ENCODE measurements at places on chromosomes 3 and 15.
A peak's percentile ranks its signal among the peaks of the same experiment; 100 is the strongest.

- DNase-seq = no peak
Observed at GRCh38 chr3:9124730-9125129, 124.7 kb downstream of the SRGAP3 start.

DNA sequence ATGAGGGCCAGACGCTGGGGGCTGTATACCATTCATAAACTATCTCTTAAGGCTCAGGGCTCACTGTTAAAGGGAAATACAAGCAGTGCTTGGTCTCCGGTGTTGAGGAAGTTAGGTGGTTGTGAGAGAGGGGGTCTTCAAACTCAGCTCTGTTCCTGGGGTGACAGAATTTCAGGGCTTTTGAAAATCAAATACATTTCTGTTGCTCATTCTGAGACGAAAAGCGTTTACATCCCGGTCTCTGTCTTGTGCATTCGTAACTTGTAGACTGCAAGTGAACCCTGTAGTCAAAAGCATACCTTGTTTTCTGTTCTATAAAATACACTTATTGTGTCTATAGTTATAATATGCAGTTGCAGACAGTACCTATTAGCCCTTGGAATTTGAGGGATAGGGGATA, 1.7 kb downstream of the SLCO3A1 start:
- no peak for DNase-seq

GRCh38 chr3:17515445-17516234, 226.8 kb downstream of the TBC1D5 start:
- no peak for DNase-seq

DNA sequence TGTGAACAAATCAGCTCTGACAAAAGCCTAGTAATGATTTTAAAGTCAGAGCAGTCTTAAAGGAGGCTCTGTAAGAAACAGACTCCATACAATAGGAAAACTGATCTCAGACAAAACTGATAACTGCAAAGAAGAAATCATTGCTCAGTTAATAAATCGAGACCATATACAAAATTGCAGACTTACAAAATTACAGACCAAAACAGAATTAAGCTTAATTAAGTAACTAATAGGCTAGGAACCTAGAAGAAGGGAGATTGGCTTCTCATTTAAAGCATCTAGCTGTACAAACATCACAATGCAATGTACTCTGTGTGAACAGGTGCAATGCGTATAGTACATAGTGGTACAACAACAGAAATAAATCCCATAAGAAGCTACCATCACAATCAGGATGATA, 46.3 kb downstream of the ZBTB20 start:
- no peak for DNase-seq

DNA sequence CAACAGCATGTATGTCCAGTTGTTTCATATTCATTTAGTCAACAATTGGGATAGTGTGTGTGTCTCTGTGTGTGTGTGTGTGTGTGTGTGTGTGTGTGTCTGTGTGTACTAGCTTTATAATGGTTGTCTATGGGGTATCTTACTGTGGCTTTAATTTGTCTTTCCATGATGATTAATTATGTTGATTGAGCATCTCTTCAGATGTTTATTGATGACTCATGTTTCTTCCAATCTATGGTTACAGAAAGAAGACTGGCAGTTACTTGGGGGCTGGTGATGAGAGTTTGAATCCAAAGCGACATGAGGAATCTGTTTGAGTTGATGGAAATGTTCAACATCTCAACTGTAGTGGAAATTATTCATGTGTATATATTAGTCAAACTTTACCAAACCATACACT, 440.1 kb downstream of the ZNF385D start:
- DNase-seq = no peak

DNA sequence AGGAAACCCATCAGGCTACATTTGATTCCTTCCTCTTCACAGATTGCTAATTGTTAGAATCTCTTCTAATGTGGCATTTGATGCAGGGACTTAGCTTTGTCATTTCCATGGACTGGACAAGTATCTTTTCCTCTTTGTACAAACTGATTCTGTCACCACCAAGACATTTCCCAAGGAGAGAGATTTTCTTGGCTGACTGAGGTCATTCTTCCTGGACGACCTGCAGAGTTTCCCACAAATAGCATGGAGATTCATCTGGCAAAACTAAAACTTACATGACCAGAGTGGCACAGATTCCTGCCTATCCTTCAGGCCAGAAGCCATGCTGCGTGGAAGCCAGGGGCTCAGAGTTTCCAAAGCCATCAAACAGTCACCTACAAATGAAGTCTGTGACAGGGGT, 269.2 kb upstream of the LRTM1 start:
- no peak for DNase-seq

- DNase-seq = peak; percentile 78
Observed at GRCh38 chr15:93028632-93029213, 60.3 kb downstream of the RGMA start.

GRCh38 chr3:28218071-28218916, 23.1 kb upstream of the CMC1 start:
- no peak for DNase-seq

- peak; percentile 88 for DNase-seq
Observed at GRCh38 chr15:78618490-78618934, 2.3 kb downstream of the CHRNA3 start.

- no peak for DNase-seq
Observed at GRCh38 chr3:137106612-137107240, 148.9 kb downstream of the IL20RB start.

DNA sequence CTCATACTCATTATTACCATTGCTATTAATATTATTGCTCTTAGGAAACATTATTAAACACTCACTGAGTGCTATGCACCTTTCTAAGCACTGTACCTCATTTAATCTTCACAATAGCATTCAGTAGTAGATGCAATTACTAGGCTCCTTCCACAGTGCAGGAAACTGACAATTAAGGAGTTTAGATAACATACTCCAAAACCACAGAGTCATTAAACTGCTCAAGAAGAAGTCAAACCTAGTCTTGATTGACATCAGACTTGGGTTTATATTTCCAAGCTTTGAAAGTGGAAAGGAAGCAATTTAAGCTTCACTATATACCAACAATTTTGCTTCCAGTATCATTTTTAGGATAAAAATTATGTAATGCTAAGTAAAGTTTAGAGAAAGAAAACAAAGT, 490.1 kb upstream of the ARRDC4 start:
- no peak for DNase-seq

DNA sequence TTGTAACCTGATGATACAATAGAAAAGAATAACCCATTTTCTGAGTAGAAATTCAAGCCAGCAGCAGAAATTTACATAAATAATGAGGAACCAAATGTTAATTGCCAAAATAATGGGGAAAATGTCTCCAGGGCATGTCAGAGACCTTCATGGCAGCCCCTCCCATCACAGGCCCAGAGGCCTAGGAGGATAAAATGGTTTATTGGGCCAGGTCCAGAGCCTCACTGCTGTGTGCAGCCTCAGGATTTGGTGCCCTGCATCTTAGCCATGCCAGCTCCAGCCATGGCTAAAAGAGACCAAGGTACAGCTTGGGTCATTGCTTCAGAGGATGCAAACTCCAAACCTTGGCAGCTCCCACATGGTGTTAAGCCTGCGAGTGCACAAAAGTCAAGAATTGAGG, 352.1 kb upstream of the MEIS2 start:
- no peak for DNase-seq

- DNase-seq = no peak
Observed at GRCh38 chr15:57625703-57626448, 34.2 kb downstream of the MYZAP start.

GRCh38 chr15:80562033-80562432, 133.1 kb upstream of the ABHD17C start:
- DNase-seq = no peak

Data from RWPE2 (cell line).